Thyroid gland (tissue), 4 donors: ENCODE measurements at places on chromosomes 4 and X. TPM values are rescaled to one million over a fixed set of nuclear protein-coding genes. Genes with fewer than 3 reads are reported as not detected.

DUX4 gene
- not detected for total RNA-seq

TMPRSS11D gene
- not detected for total RNA-seq

HELT gene
- total RNA-seq: not detected

ITIH6 gene
- not detected for total RNA-seq

DNA sequence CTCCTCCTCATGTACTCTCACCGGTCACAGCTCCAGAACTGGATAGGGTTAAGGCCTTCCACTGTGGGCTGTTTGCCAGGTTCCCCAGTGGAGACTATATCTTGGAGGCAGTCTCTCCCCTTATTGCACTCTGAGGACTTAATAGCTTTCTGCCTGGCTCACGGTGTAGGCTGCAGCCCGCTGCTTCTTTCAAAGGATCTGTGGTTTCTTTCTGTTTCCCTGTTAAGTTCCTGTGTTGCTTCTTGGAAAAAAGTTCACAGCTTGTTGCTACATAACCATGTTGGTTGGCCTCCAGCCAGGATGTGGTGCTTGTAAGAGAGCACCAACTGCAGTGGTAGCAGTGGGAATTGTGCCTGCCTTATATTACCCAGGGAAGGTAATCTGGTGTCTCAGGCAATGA is 24.9 kb upstream of the ZDHHC15 start:
- peak; percentile 86 for DNase-seq

BTK gene
- total RNA-seq: 5.2 TPM

- DNase-seq: no peak
Measured at GRCh38 chr4:97910005-97910404, 233.3 kb downstream of the STPG2 start.

DNA sequence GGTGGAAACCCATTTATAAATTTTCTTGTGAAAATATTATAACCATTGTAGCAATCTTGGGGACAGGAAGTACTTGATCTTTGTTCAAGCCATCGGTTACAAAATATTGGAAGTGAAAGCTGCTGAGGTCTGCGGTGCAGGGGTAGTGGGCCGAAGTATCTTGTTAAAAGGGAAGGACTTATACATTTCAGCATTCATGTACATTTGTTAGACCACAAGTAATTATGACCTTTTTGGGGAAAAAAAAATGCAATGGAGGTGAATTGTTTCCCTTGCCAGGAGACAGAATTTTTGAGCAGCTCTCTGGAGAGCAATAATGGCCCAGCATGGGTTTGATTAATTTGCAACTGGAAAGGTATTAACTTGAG is 121.3 kb downstream of the EGF start:
- no peak for DNase-seq
